Pulmonary artery endothelial cell (primary cell): ENCODE measurements at places on chromosomes 6 and 20.
A peak's percentile ranks its signal among the peaks of the same experiment; 100 is the strongest.

- no peak for DNase-seq
Measured at GRCh38 chr20:46354207-46354555, 45.9 kb upstream of the CDH22 start.

DNA sequence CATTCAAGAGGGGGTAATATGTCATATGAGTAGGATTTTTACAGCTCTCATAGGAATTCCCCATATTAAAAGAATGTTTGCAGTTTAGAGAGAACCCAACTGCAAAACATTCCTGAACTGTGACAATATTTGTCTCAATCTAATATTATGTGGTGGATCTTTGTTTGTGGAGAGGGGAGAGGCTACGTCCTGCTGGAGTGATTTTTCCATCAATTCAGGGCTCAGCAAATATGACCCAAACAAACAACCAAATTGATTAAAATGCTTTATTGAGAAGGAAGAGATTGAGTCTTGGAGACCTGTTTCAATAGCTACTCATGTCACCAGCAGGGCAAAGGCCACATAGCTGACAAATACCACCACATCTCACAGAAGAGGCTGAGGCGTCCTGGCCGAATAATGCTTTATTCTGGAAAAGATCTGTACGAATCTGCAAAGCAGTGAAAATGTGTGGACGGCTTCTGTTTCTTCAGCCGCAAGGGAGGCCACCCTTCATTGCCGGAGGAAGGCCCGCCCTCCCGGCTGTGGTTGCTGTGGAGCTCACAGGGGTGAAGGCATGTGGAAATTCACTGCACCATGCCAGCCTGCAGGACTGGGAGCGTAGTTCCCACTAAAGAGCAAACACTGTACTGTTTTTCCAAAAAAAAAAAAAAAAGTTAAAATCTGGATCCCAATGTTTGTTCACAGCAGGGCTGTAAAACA is 89.7 kb upstream of the QKI start:
- no peak for DNase-seq

DNA sequence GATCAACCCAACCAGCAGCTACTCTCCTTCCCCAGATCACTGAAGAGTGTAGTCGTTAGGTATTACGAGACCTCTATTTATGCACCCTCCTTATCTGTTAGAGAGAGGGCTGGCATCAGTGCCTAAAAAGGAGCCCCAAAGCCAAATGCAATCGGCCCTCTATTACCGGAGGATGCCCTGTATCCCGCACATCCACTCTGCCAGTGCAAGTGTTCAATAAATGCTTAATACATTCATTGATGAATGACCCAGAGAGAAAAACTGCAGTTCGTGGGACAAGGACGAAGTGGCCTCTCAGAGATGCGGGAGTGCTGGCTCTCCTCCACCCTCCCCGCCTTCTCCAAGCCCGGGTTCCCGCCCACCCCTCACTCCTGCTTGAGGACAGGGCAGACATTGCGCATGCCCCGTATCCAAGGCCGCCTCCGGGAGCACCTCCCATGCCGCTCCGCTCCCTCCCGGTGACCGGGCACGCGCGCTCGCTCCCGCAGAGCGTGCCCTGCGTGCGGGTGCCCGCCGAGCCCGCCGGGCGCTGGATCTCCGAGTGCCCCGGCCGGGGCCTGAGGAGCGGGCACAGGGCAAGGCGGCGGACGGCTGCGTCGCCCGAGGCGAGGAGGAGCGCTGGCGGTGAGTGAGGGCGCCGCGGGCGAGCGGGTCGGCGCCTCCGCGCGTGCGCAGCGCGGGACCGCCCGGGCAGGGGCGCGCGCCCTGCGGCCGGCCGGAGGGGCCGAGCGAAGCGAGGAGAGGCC is 27.2 kb upstream of the BTBD3 start:
- DNase-seq = peak; percentile 76

- DNase-seq = no peak
Measured at GRCh38 chr6:33392979-33393378, 1.4 kb downstream of the KIFC1 start.

- DNase-seq = no peak
Measured at GRCh38 chr6:96610019-96610418, 47.1 kb downstream of the FHL5 start.

DNA sequence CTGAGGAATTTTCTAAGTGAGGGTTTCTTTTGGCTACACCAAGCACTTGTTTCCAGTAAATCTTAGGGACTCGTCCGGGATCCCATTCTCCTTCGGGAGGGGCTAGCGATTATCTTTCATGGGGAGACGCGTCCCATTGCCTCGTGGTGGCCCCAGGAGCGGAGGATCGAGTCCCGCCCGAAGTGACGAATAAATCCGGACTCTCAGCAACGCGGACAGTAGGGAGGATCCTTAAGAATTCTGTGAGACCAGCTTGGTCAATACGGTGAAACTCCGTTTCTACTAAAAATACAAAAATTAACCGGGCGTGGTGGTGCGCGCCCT is 69.1 kb upstream of the PRSS16 start:
- DNase-seq = no peak

DNA sequence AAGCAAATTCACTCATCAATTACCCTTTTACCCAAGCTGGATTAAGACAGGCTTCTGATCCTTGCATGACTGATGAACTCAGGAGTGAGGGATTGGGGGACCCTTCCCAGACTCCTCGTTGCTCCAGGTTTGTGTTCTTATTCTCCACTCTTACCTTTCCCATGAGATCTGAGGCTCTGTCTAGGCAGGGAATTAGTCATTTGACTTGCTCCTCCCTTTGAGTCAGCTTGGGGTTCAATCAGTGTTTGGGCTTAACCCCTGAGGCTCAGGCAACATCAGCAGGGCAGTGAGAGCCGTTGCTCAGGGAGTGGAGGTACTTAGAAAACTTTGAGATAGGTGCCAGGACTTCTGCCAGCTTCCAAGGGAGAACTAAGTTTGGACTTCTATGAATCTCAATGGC is 20.7 kb upstream of the TOX2 start:
- DNase-seq = no peak

DNA sequence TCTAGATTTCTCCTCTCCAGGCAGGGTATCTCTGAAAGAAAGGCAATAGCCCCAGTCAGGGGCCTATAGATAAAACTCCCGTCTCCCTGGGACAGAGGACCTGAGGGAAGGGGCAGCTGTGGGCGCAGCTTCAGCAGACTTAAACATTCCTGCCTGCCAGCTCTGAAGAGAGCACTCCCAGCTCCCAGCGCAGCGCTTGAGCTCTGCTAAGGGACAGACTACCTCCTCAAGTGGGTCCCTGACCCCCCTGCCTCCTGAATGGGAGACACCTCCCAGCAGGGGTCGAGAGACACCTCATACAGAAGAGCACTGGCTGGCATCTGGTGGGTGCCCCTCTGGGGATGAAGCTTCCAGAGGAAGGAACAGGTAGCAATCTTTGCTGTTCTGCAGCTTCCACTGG is 556.9 kb downstream of the EPM2A start:
- DNase-seq = no peak

DNA sequence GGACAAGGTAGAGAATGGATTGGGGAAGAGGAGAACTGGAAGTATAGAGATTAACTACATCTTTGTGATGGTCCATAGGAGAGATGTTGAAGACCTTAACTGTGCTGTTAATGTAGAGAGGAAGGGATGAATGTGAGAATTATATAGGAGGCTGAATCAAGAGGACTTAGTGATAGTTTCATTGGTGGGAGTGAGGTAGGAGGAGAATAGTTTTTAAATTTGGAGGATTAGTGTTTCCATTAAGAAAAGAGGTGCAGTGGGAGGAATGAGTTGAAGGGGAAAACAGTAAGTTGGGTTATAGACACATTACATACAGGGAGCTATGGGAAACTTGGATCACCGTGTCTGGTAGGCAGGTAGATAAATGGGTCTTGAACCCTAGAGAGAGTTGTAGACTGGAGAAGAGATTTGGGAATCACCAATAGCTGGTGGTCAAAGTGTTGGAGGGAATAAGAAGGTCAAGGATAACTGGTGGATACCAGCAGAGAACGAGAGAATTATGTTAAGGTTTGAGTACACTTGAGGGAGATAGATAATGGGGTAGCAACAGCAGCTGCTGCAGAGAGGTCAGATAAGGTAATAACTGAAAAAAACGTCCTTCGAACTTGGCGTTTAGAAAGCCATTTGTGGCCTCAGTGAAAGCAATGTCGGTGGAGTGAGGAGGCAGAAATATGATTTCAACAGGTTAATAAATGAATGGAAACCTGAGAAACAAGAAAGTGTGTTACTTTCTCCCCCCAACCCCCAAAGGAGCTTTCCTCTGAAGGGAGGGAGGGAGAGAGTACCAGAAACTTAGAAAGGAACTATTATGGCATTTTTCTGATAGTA is 3.1 kb downstream of the C6orf89 start:
- DNase-seq = no peak

- no peak for DNase-seq
Measured at GRCh38 chr6:156309017-156309416, 468.2 kb upstream of the ARID1B start.

DNA sequence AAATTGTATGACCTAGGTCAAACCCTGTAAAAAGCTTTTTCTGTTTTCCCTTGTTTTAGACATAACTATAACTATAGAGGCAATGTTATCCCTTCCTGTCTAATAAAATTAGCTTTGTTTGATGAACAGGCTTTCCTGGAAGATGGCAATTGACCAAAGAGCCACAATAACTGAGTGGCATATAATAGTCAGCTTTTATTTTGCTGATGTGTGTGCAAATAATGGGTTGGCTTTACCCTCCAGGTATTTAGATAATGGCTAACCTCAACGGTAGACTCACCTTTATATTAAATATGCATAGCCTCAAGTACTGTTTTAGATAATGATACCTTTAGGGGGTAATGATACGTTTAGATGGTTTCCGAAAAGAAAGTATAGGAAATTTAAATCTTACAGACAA is 15.0 kb downstream of the TBXT start:
- DNase-seq = no peak

GRCh38 chr6:111087871-111088667 is 766 bp downstream of the SLC16A10 start:
- no peak for DNase-seq

GRCh38 chr20:16864963-16865362 is 116.8 kb downstream of the OTOR start:
- no peak for DNase-seq

GRCh38 chr6:5534643-5535042 is 273.3 kb downstream of the FARS2 start:
- DNase-seq = no peak

DNA sequence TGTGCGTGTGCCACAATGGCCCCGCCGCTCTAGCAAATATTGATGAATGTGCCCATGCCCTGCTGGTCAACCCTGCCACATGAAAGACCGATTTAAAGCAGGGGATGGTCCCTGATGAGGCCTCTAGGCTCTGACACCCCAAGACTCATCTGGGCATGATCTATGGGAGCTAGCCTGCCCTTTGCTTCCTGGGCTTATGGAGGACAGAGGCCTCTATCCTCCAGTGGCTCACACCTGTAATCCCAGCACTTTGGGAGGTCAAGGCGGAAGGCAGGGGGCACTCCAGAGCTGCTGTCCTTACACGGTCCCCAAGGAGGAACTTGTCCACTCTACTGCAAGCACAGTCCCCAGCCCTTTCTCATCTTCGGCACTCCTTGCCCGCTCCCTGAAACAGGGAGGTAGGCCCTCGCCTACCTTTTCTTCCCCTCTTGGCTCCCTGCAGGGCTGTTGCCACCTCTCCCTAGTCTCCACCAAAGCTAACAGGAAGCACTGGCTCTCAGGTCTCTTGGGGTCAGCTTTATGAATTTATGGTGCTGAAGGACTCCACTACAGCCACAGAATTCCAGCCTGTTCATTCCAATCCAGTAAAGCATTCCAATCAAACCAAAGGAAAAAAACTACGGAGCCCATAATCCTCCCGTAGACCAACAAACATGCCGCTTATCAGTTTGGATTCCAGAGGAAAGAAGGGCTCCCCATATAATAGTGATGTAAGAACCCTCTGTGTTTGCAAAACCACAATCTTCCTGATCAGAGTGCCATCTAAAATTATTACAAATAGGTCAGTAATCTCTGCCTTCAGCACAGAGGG is 48.7 kb upstream of the FOXQ1 start:
- no peak for DNase-seq
